Hematopoietic multipotent progenitor cell treated with erythropoietin and hydrocortisone succinate and interleukin-3 and kit ligand, for 4 days (in vitro differentiated cells): ENCODE measurements at places on chromosomes 6 and 20.

- peak; percentile 91 for DNase-seq
Measured at GRCh38 chr6:154485815-154486214, 24.7 kb downstream of the CNKSR3 start.

DNA sequence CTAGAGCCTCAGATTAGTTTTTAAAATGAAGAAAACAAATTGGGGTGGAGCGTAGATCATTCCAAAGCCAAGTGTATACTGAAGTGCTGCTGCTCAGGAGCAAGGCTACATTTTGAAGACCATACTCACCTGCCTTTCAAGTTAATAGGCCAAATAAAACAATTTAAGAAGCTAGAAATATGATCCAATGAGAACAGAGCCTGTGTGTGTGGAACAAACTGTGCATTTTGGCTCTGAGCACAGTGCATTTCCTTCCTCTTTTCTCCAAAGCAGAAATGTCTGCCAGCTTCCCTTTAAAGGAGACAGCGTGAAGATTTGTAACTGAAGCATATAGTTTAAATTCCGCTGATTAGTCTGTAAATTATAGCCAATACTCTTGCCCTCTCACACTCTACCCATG lies 3.2 kb upstream of the IFNGR1 start:
- DNase-seq: peak; percentile 89

DNA sequence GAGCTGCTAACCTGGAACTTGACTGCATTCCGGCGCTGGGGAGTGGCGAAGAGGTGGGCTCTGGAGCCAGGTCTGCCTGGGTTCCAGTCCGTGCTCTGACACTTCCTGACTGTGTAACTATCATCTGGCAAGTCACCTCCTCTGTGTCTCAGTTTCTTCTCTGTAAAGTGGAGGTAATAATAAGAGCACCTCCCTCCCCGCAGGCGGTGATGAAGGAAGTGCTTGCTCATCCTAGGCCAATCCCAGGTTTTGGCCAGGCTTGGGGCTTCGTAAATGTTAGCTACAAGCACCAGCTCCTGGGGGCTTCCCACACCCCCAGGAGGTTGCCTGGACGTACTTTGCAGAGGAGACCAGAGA lies 32.8 kb downstream of the SNAI1 start:
- no peak for DNase-seq

DNA sequence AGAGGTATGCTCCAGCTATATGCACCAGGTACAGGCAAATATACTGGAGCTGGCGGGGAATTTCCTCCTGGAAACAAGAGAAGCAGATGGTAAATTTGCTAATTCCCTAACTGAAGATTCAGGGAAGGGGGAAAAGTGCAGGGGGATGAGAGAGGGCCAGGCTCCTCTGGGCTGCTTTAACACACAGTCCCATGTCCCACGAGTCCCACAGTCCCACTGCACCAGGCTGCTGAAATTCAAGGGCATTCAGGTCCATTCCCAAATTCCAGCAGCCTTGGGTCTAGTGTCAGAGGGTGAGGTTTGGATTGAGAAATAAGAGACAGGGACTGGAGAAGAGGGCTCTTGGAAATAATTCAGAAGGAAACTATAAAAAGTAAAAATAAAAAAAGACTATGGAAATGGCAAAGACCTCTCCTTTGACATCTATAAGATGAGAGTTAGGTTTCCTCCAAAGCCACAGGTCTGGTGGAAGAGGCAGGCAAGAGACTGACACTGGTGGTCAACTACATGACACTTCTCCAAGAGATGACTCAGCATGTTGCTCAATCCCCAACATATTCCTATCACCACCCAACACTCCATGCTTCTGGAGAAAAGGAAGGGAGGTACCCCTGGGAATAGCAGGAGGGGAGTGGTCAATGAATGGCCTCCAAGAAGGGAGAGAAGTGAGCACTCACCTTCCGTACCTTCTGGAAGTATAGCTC lies 69.2 kb downstream of the TRAM2 start:
- no peak for DNase-seq

DNA sequence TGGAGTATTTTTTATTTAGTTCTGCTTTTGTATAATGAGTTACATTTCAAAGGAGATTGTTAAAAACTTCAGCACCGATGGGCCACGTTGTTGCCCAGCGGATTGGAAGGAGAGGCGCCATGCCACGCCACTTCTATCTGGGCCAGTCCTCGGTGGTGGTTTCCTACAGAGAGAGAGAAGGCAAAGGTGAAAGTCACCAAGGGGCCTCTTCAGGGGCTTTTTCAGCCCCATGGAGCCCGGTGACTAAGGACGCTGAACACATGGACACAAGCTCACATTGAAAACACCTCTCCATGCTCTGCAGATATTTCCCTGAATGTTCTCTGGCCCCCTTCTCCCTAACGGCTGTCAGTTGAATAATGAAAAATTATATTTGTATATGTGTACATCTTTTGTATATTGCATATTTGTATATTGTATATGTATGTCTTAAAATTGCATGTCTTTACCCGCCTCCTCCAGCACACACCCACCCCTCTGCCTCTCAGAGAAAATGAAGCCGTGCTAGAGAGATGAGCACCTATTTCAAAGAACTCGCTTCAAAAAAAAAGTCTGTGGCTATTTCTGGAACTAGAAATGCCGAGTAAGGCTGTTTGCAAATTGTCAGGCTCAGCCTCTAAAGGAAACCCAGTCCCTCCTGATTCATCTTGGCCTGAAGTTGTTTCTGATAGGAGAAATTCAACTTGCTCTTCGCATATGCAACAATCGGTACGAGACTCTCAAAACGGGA lies 91.9 kb upstream of the CDH4 start:
- DNase-seq: peak; percentile 20

DNA sequence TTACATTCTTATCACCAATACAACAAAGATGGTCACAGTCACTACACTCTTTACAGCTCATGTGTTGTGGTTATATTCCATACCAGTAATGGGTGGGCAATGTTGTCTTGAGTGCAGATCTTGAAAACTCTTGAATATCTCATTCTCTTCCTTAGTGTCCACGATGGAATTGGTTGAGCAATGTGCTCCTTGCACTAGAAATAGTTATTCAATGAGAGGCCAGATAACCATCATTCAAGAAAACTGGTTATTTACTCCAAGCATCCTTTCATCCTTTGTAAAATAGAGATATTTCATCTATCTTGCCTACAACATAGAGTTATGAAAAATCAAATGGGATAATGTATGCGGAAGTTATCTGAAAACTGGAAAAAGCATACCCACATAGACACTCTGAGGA lies 215.9 kb downstream of the ARHGAP18 start:
- DNase-seq: no peak

- DNase-seq: no peak
Measured at GRCh38 chr6:147057705-147058342, 146.4 kb upstream of the STXBP5 start.

DNA sequence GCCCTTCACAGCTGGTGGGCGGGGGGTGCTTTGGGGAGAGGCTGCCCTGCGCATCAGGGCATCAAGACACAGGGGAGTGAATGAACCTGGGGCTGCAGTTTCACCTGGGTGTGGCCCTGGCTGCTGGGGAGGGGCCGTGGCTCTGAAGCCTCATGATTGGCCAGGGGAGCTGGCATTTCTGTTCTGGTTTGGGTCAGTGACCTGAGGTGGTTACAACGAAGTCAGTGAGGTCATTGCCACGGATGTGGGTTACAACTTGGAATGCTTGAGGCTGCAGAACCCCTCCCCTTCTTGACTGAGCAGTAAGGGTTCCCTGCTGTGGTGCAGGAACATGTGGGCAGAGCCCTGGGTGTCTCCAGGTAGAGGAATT lies 3.0 kb downstream of the TCEA2 start:
- DNase-seq: peak; percentile 66
